SHP77 treated with DMSO at 0.1 percent for 48 hours (cell line): ENCODE measurements at places on chromosomes 7 and 10.

- no peak for DNase-seq
These were observed 91.3 kb upstream of the BET1 start for GRCh38 chr7:94095316-94096009.

GRCh38 chr10:14299556-14299955 is 31.2 kb downstream of the FRMD4A start:
- no peak for DNase-seq

DNA sequence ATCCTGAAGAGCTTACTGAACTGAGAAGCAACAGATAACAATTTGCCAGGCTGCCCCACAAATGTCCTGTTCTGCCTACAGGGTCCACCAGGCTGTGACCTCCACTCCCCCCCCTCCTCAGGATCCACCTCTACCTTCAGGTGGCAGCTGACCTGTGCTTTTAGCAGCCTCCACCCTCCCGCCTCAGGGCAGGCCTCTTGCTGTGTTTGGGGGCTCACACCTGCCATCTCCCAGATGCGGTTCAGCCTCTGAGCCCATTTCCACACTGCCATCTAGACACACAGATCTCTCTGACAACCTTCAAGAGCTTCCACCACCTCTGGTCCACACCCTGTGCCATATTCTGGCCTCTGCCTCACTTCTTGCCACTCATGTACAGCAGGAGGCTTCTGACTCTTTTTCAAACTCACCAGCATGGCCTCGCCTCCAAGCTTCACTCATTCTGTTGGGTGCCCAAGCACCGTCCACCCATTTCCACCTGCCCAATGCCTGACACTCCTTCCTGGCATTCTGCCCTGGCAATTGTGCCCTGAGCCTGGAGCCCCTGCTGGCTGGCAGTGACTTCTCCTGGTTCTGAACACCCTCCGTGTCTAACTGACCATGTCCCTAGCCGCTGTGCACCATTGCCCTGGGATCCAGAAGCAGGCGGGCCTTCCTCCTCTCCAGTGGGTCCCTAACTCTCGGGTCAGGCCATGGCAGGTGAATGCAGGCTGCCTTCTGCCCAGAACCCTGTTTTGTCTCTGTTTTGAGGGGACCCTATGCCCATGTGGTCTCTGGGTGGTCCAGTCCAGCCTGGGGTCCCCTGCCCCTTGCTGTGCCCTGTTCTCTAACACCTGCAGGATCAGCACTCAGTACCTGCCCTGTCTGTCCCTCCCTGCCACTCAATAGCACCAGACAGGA is 18.5 kb downstream of the TMEM72 start:
- no peak for DNase-seq

- no peak for DNase-seq
These were observed 27.7 kb upstream of the ZNF467 start for GRCh38 chr7:149801002-149801566.

DNA sequence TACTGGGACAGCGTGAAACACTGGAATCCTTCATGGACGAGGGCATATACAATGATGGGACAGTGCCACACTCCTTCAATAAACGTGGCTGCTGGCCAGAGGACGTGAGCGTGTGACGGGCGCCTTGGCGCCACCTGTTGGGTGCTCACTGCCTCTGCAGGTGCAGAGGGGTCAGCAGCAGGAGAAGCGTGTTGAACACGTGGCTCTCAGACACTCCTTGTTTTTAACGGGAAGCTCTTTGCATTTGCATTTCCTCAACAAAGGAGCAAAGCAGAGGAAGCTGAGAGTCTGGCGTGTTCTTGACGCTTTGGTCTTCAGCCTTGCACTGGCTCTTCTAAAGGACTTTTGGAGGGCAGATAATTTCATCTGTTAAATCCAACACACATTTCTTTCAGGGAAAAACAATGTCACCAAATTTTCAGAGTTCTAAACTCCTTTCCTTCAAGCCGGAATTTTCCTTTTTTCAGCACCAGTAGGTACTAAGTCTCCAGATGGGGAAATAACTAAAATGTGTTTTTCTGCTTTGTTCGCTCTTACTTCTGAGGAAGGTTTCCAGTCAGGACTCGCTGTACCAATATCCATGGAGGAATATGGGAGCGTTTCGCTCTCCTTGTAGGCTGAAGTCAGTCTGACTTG is 2.9 kb upstream of the GET4 start:
- peak; percentile 83 for DNase-seq

- no peak for DNase-seq
These were observed 153.7 kb downstream of the FANK1 start for GRCh38 chr10:126049759-126050700.

- DNase-seq: no peak
These were observed 951.6 kb downstream of the CCSER2 start for GRCh38 chr10:85280014-85280413.

GRCh38 chr10:93457511-93457910 is 24.6 kb downstream of the MYOF start:
- no peak for DNase-seq

DNA sequence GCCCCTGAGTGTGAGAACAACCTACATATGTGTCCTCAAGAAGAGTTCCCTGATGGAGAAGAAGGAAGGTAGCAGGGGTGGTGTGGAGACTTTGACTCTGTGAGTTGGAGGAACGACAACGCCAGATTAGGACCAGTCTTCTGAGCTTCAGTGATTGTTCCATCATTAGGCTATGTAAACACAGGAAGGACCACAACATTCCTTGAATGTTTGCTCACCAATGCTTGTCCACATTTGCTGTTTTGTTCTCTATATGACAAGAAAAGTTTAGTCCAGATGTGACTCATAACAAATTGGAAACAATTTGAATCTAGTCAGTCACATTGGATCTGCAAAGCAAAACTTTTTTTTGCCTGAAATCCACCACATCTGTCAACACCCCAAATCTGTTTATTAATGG is 62.7 kb downstream of the ENTPD1 start:
- no peak for DNase-seq

- DNase-seq: no peak
These were observed 789 bp downstream of the PDGFA start for GRCh38 chr7:518630-519483.

DNA sequence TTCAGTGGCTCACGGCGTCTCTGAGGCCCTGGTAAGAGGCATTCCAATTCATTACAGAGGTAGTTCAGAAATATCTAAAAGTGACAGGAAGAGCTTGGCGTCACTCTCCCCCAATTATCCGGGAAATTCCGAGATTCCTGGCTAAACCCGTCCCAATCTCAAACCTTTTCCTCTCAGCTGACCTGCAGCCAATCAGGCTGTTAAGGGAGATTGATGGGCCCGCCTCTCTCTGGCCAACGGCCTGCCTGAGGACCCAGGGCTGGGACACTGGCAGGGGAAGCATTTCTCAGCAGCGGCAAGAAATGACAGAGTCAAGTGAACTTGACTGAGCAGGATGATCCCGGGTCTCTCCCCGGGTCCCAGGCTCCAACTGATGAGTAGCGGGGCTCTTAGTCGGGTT is 72.3 kb downstream of the EBF3 start:
- no peak for DNase-seq

DNA sequence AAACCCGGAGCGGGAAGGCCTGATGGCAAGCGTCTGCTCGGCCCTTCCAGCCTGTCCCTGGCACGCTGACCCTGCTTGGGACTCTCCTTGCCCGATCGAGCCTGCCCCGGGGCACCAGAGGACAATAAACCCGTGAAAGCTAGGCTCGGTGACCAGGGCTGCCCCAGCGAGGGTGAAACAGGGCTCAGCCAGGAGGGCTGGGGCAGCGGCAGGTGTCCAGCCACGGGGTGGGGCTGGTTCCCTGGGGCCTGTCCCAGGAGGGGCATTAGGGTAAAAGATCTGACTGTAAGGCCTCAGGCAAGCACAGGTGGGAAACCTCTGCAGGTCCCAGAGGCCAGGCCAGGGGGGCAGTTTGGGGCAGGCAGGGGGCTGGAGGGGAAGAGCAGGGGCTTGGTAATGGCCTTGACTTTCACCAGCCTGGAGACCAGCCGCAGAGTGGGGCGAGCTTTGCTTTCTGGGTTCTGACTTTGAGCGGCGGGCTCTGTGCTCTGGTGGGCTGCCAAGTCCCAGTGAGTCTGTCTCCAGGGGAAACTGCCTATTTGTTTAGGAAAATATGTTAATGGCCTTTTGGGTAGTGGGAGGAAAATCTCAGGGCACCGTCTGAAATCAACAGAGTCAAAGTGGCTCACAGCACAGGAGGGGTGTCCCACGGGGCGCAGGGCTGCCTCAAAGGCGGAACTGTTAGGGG is 68.2 kb upstream of the INPP5A start:
- no peak for DNase-seq

GRCh38 chr10:7810443-7810842 is 7.9 kb upstream of the TAF3 start:
- DNase-seq: no peak

DNA sequence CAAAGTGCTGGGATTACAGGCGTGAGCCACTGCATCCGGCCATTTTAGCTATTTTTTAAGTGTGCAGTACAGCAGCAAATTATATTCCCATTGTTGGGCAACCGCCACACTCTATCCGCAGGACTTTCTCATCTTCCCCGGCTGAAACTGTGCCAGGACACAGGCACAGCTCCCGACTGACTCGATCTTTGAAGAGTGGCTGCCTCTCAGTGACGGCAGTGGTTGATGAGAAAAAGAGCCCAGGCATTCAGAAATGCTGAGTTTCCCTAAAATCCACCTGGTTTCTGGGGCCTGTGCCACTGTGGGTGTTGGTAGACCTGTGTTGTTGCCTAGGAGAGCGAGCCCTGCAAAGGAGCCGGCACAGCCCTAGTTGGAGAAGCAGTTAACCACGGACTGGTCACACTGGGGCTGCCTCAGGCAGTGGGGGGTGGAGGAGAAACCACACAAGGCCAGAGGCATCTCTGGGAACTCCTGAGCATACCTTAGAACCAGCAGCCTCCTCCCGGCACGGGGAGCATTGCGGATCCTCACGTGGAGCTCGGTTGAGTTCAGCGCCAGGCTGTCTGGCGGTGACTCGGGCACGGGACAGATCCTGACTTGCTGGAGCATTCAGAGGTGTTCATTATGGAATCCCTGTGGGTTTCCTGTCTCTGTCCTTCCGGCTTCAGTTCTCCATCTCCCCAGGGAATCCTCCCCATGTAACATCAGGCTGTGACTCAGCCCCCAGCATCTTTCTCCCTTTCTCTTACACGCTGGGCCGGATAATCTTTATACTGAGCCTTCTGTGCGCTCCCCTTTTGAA is 16.2 kb downstream of the PFKFB3 start:
- no peak for DNase-seq

GRCh38 chr7:28481091-28481926 is 69.0 kb downstream of the CREB5 start:
- DNase-seq: no peak

DNA sequence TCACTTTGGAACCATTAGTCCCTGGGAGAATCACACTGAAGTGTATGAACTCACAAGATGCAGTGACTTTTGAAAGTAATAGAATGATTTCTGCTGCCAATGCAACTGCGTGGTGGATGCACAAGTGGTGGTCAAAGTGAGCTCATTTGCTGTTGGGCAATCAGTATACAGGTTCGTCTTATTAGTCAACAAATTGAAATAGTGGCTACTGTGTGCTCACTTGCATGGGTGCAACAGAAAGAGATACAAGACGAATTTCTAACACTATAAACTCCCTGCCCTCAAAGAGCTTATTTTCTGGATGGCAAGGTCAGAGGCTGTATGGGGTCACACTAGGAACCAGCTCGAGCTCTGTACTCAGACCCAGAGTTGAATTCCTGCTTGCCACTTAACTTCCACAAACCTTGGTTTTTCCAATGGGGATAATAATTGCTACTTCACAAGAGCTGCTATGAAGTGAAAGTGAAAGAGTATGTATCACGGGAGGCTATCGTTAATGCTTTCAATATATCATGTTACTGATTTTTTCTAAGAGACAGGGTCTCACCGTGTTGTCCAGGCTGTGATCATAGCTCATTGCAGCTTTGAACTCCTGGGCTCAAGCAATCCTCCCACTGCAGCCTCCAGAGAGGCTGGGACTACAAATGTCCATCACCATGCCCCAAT is 8.3 kb upstream of the BCL7B start:
- DNase-seq: no peak

DNA sequence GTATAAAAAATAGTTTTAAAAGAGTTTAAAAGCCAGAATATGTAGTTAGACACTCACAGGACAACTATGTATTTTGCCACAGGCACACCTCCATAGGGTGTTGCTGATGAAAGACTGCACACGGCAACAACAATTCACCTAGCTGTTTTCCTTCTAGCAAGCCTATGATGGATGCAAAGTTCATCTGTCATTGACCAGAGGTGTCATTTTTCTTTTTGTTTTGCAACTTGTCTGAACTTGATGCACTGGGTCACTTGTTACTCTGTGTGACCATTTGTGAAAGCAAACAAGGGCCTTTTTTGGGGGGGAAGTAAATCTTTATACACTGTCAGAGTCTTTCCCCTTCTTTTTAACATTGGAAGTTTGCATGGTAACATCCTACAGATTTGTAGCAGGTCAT is 258.0 kb upstream of the SEMA3A start:
- DNase-seq: no peak

DNA sequence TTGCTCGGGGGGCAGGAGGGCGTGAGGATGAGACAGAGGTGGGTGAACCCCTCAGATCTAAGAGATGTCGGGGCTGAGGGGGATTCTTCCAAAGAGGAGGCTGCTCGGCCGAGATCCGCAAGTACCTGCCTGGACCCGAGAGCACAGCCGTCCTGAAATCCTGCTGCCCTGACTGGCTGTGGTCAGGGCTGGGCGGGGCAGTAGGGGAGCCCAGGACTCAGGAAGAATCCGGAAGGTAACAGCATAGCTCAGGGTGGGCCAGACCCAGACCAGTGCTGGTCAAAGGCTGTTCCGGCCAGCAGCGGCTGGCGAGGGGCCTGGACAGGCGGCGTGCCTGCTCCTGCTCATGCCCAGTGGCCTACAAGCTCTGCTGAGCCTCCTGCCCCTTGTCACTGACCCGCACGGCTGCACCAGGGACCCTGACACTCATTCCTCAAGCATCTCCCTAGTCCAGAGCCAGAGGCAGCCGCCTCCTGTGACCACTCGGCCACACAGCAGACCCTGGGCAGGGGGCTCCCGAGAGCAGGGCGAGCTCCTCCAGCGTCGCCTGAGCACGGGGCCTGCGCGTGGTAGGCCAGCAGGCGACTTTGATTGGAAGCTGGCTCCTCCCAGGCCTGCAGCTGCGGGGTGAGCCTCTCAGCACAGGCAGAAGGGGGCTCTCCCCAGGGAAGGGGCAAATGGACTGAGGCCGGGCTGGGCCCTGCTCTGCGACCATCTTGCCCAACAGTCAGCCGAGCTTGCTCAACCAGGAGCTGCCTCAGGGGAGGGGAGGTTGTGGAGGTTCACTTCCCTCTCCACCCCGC is 3.1 kb upstream of the ADAP1 start:
- DNase-seq: no peak
